LHCN-M2 (cell line): ENCODE measurements at places on chromosomes 4 and X.

- DNase-seq: no peak
Observed at GRCh38 chr4:86976801-86977485, 42.1 kb downstream of the AFF1 start.

DNA sequence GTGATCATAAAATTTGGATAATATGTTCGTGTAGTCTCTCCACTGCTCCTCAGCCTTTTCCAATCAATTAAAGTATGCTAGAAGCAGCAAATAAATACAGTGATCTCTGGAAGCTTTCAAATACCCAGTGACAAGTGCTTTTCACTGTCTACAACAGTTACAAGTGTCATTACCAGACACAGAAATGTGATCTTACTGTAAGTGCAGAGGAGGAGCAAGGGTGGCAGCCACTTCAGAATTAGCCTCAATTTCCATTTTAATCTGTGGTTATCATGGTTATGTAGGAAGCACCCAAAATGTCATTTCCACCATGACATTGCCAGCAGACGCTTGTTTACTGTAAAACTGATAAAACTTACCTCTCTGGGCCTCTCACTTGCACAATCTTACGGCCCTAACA, 133.9 kb upstream of the ADAMTS3 start:
- no peak for DNase-seq

- no peak for DNase-seq
Observed at GRCh38 chrX:32183066-32183465, 1028.3 kb downstream of the DMD start.

GRCh38 chrX:123601437-123601836, 131.4 kb downstream of the THOC2 start:
- DNase-seq: no peak

GRCh38 chr4:86359944-86360478, at the start of gene MAPK10:
TSS of gene MAPK10 (minus strand) at chr4:86360053.
- DNase-seq: peak; percentile 86

DNA sequence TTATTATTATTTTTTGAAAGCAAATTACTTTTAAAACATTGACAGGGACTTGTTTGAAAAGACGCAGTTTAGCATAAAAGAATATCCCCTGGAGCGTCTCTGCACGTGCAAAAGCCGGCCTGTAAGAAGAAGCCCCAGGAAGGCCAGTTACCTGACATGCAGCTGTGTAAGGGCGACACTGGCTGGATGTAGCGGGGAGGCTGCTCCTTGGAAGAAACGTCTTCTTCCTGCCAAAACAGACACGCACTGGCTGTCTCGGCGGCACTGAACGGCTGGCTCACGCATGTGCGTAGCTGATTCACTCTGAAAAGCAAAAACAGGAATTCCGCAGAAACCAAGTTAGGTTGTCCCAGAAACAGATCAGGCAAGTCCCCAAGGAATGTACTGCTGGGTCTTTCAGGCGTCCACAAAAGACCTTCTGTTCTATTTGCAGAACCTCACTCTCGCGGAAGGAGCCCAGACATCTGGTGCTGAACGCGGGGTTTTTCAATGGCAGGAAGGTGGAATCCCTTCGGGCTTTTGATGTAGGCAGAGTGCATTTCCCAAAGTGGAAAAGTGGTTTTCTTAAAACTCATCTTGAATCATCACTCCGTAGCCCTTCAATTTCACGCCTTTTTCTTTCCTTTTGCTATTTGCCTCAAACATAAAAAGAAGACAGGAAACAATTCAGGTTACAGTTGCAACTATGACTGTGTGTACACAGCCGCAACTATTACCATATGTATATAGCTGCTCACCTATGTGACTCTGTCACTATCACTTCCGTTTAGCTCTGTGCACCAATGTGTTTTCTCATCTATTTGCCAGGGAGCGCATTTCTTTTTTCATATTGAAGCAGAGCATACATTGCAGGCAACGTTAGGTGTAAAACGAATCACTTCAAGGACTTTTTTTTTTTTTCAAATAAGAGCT, 38.1 kb upstream of the ARSH start:
- DNase-seq: peak; percentile 66
